ELF-1 (cell line): ENCODE measurements at places on chromosomes 12 and 14.

DNA sequence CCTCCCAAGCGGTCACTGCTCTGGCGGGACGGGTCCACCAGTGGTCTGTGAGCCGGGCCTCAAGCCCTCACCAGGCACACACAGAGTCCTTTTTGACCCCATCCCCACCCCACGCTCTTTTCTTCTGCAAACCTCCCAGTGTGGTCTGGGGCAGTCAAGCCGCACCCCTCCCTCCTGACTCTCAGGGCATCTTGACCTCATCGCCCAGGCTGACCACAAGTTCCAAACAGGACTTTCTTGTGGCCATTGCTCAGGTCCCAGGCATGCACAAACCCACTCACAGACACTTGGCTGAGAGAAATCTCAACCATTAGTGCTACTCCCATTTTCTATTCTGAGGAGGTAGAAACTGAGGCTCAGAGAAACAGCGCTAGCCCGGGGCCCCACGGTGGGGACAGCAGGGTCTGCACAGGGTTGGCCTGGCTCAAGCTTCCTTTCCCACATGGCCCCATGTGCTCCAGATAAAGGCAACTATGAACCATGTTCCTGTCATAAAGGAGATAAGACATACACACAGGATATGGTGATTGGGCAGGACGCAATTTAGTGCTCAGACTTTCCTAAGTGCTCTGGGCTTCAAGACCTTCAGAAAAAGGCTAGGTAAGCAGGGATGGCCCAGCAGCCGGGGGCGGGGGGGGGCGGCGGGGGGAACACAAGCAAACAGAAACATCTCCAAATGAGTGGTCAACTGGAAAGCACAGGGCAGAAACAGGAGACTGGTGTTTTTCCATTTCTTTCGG is 69.6 kb downstream of the ITPK1 start:
- DNase-seq: no peak

GRCh38 chr12:48997719-48998496 is 1.3 kb downstream of the DDN start:
- peak; percentile 68 for DNase-seq

DNA sequence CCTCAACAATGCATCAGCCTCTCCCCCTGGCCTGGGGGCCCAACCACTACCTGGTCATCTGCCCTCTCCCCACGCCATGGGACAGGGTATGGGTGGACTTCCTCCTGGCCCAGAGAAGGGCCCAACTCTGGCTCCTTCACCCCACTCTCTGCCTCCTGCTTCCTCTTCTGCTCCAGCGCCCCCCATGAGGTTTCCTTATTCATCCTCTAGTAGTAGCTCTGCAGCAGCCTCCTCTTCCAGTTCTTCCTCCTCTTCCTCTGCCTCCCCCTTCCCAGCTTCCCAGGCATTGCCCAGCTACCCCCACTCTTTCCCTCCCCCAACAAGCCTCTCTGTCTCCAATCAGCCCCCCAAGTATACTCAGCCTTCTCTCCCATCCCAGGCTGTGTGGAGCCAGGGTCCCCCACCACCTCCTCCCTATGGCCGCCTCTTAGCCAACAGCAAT is 7.4 kb upstream of the RNU7-1 start:
- DNase-seq: no peak

GRCh38 chr14:83908419-83908818 is 1621.5 kb upstream of the FLRT2 start:
- no peak for DNase-seq

DNA sequence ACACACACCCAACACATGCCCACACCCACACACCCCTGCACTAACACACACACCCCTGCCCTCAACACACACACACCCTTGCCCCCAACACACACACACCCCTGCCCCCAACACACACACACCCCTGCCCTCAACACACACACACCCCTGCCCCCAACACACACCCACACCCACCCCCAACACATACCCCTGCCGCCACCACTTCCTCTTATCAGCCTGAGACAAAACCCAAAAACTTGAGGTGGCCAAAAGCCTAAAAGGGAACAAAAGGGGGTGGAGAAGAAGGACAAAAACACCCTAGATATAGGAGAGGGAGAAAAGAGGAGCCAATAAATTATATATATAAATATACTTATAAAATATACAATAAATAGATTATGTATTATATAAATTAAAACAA is 9.1 kb upstream of the DEGS2 start:
- no peak for DNase-seq

DNA sequence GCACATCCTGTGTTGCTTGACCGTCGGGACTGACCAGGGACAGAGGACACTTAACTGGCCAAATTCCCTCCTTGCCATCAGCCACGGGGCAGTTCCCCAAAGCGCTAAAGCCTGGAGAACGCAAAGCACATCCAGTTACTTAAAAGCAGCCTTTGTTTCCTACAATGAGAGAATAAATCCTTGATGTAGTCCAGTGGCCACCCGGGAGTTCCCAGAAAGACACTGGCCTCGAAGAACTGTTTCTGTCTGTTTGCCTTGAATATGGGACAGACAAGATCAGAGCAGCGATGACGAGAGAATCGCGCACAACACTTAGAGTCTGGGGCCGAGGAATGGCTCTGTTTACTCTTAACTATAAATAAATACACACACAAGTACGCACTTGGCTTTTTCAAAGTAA is 102.2 kb downstream of the TNFAIP2 start:
- no peak for DNase-seq

DNA sequence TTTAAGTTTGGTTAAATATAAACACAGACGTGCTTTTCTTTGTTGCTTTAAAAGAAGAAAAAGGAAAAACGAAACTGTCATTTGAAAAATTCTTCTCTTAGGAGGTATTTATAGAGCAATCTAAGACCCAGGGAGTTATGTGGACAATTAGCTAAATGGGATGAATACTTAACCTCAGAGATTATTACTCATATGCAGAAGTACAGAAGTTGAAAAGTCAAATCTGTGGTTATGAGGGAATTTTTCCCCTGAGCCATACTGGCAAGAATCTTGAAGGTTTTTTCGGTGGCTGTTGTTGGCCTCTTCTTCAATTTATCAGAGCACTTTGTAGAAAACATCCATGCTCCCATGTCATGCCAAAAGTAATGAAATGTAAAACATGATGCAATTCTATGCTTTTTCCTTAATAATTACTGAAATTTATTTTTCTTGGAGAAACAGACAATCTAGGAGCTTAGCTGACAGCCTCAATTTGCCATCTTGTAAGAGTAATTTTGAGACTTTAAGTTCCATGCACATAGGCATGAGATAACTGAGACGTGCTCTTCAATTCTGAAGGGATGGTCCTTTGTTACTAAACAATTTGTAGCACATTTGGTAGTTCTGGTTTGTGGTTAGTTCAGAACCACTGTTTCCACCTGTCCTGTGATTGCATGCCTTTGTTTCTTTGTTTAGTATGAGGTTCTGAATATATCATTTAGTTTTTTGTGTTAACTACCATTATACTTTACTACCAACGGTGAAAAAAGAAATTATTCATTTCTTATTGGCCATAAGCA is 126.6 kb downstream of the BCAT1 start:
- no peak for DNase-seq

DNA sequence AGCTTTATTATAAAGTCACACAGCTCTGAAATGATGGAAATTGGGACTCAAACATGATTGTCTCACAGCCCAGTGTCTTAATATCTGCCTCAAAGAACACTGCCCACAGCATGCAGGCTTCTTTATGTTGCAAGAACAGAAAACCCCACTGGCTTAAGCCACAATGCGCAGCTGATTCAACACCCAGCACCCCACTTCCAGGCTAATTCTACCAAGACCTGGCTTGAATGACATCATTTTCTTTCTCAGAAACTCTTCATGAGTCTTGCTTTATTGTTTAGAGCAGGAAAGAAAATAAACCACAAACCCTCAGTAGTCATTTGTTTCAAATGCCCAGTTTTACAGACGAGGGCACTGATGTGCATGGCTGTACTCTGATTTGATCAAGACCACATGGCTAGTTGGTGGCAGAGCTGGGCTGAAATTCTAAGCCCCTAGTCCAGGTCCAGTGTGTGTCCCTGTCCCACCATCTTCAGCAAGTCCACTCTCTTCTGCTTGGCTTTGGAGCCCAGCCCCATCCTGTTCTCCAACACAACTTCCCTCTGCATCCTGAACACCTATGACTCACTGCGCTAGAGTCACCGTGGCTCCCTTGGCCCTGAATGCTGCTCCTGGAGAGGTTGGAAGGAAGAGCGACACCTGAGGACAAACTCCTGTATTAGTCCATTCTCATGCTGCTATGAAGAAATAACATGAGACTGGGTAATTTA is 50.3 kb upstream of the SRSF5 start:
- no peak for DNase-seq

DNA sequence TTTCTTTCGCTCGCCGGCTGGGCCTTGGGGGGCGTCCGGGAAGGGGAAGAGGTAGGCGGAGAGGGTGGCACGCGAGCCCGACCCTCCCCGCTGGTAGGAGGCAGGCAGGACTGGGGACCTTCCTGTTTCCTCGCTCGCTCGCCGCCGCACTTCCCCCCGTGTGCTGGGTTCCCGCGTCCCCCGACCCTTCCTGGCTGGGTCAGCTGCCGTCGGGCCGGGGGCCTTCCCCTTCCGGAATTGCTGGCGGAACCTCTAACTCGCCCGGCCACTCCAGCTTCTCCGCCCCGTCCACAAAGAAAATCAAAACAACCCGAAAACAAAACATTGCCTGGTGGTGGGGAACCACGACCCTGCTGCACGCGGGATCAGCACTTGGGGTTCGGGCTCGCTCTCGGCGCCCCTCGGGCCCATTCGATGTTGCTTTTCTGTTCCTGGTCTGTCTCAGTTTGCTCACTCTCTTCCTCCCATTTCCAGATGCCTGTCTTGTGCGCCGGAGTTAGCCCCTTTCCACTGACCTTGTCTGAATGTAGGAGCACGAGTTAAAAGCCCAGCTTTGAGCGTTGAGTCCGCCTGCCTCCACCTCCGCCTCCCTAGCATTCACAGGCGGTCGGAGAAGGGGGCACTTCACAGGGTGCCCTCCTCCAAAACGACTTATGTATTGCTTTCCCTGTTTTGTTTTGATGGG is 581 bp downstream of the PAPOLA start:
- peak; percentile 52 for DNase-seq

GRCh38 chr12:130795906-130796305 is 43.1 kb downstream of the STX2 start:
- DNase-seq: no peak

DNA sequence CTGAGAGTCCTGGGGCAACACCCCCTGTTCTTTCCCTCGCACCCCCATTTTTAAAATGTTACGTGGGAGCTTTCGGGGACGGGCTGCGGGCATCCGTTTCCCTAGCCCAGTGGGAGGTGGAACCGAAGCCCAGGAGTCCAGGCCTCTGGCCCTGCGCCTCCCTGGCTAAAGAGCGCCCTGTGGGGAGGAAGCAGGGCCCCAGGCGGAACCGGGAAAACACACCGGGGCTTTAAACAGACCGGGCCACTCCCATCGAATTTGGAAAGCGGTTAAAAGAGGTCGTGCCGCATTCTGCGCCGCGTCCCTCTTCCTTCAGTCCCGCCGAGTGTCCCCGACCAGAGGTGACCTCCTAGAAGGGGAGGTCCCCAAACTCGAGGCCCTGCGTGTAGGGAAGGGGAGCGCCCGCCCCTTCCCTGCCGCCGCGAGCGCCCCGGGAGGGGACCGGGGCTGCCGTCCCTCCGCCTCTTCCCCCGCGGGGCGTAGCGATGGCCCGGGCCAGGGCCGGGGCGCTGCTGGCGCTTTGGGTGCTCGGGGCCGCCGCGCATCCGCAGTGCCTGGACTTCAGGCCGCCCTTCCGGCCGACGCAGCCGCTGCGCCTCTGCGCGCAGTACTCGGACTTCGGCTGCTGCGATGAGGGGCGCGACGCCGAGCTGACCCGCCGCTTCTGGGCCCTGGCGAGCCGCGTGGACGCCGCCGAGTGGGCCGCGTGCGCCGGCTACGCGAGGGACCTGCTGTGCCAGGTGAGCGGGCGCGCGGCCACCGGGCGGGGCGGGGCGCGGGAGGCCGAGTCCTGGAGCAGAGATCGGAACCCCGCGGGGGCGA is at the start of gene HHIPL1:
Gene HHIPL1, plus strand, starts transcription at position 407 of the 822 bp plus-strand sequence. Its CDS starts 79 bp downstream, at position 486.
- no peak for DNase-seq

DNA sequence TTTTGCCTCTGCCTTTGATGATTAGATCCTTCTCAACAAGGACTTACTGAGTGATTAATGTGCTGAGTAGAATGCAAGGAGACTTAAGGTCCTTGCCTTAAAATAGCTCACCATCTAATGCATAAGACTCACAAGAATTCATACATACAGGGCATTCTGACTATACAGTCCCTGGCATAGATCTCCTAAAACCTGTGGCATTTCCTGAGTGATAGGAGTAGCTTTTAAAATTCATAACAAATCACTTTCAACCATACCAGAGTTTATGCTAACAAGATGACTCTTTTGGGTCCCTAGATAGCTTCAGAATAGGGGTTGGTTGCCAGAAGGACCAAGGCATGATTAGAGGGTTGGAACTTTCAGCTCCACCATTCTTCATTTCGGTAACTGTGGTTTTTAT is 48.8 kb downstream of the STXBP6 start:
- DNase-seq: no peak

- DNase-seq: no peak
Measured at GRCh38 chr12:20646239-20646827, 48.8 kb upstream of the SLCO1C1 start.

GRCh38 chr14:65361920-65362319 is 50.6 kb upstream of the FUT8 start:
- no peak for DNase-seq

- DNase-seq: no peak
Measured at GRCh38 chr14:24232645-24233537, at the start of gene GMPR2. Gene GMPR2, plus strand, starts transcription at chr14:24232929. Its CDS starts 325 bp downstream, at chr14:24233254.

DNA sequence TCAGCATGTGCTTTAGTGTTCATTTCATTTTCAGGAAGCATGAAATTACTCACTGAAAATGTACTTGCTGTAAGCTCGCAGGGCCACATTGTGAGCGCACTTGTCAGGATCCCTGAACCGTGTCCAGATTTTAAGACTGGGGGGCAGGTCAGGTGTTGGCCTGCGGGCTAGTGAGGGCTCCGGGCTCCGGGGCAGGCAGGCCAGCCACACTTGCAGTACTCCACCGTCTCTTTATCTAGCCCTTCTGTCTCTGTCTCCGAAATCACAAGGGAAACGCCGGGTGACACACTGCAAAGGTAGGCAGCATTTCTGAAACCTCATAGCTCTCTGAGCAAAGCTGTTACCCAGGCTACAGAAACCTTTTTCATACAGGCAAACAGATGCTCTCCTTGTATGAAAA is 98.7 kb downstream of the EML1 start:
- no peak for DNase-seq

DNA sequence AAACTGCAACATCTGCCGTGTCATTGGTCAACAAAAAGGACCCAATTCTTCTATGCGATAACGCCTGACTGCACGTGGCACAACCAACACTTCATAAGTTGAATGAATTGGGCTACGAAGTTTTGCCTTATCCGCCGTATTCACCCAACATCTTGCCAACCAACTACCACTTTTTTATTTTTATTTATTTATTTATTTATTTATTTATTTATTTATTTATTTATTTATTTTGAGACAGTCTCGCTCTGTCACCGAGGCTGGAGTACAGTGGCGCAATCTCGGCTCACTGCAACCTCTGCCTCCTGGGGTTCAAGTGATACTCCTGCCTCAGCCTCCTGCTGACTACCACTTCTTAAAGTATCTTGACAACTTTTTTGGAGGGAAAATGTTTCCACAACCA is 127.4 kb downstream of the RASSF9 start:
- DNase-seq: no peak
